ENCODE measurements at places on chromosomes 4 and X. TPM values are rescaled to one million over a fixed set of nuclear protein-coding genes. Genes with fewer than 3 reads are reported as not detected.

DNA sequence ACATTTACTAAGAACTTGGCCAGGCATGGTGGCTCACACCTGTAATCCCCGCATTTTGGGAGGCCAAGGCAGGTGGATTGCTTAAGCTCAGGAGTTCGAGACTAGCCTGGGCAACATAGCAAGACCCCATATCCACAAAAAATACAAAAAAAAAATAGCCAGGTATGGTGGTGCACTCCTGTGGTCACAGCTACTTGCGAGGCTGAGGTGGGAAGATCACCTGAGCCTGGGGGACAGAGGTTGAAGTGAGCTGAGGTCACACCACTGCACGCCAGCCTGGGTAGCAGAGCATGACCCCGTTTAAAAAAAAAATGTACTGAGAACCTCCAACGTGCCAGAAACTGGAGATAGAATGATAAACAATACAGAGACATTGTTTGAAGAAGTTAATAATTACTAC is 8.0 kb downstream of the OPRPN start:
- H3K27ac ChIP-seq: no peak overlapping the region
- no peaks in the 10 kb centered on the region for H3K36me3 ChIP-seq
- no peaks in the 10 kb centered on the region for H3K4me1 ChIP-seq
- peaks cover 3% of the 10 kb centered on the region for H3K27me3 ChIP-seq
- no peak for DNase-seq

- H3K27me3 ChIP-seq: no peaks in the 10 kb centered on the region
- no peak overlapping the region for H3K4me3 ChIP-seq
- H3K4me1 ChIP-seq: peaks cover 10% of the 10 kb centered on the region
- no peak overlapping the region for H3K27ac ChIP-seq
Measured at GRCh38 chr4:148151806-148152205, 290.4 kb downstream of the NR3C2 start.

GRCh38 chrX:139724626-139725025 is 16.7 kb upstream of the MCF2 start:
- peaks cover 10% of the 10 kb centered on the region for H3K36me3 ChIP-seq
- H3K27ac ChIP-seq: no peak overlapping the region

DNA sequence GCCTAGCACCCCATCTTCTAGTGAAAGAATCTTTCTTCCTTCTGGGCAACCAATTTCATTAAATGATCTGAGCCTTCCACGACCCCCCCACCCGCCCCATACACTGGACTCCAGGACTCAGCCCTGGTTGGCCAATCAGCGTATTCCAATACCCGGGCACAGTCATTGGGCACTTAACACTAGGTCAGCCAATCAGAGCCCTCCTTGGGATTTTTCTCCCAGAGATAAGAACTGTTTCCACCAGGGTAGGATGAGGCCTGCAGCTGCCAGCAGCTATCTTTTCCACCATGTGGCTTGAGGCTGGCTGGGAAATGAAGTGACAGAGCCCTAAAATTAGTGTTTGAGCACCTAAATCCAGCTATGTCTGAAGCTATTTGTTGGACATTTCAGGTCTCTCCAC is 418.8 kb downstream of the BCOR start:
- H3K27ac ChIP-seq: no peak overlapping the region
- no peaks in the 10 kb centered on the region for H3K27me3 ChIP-seq
- H3K4me1 ChIP-seq: no peaks in the 10 kb centered on the region
- DNase-seq: no peak
- no peak overlapping the region for H3K4me3 ChIP-seq
- H3K36me3 ChIP-seq: no peaks in the 10 kb centered on the region

DNA sequence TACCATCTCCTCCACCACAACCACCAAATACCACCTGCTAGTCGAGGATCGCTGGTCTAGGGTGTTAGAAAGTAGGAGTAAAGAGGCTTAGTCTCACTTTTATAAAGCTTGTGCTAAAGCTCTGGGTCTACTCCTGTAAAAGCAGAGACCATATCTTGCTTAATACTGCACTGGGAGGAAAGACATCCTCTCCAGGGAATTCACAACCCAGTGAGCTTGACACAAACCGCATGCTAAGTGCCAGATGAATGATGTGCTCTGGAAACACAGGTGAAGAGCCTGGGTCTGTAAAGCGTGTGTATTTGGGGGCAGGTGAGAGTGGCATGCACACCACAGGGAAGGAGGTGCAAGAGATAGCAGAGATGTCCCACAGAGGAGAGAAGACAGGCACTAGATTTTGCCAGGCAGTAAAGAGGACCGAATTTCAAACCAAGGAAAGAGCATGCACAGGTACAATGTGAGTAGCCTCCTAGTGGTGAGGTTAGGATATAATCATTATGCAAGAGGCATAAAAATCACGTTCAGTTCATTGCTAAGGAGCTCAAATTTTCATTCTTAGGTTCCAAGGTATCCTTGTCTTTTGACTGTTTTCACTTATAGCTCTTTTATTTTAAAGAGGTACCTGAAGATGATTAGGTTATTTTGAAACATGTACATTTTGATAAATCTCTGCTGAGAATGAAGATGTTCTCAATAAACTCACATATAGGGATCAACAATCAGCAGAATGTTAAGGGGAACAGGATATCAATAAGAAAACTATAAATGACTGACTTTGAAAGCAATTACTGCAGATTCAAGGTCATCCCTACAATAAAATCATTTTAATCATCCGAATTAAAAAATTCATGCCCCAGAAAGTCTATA is 20.7 kb downstream of the TAPT1 start:
- H3K36me3 ChIP-seq: peaks cover 70% of the 10 kb centered on the region
- H3K4me3 ChIP-seq: no peak overlapping the region
- peaks cover 49% of the 10 kb centered on the region for H3K4me1 ChIP-seq
- H3K27me3 ChIP-seq: no peaks in the 10 kb centered on the region

The ASB12 gene
- 0.30 TPM for total RNA-seq

GRCh38 chrX:40476958-40477357 is 103.8 kb upstream of the ATP6AP2 start:
- no peaks in the 10 kb centered on the region for H3K36me3 ChIP-seq
- H3K27ac ChIP-seq: no peak overlapping the region
- no peaks in the 10 kb centered on the region for H3K27me3 ChIP-seq
- no peak overlapping the region for H3K4me3 ChIP-seq
- H3K4me1 ChIP-seq: peaks cover 32% of the 10 kb centered on the region

DNA sequence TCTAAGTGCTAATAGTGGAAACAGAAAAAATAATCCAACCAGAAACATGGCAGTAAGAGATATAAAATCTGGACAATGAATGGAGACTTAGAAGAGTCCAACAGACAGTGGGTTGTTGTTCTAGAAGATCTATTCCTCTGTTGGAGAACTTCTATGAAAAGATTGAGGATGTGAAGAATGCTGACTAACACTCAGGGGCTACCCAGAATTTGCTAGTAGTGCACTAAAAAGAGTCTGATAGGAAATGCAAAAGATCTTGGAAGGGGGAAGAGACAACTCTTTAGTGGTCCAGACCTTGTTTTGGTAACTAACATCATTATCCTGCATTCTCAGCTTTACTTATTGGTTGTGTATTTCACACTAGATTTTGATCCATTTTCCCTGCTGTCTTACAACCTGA is 77.9 kb downstream of the SMARCA1 start:
- no peaks in the 10 kb centered on the region for H3K36me3 ChIP-seq
- H3K27me3 ChIP-seq: no peaks in the 10 kb centered on the region
- DNase-seq: no peak
- H3K27ac ChIP-seq: no peak overlapping the region
